Glutamatergic neuron (in vitro differentiated cells): ENCODE measurements at places on chromosomes 11 and 22. TPM values are rescaled to one million over a fixed set of nuclear protein-coding genes. Genes with fewer than 3 reads are reported as not detected.

Gene BATF2
- total RNA-seq = not detected

Gene SLC15A3
- total RNA-seq = 4.4 TPM

Gene SLC22A25
- total RNA-seq = not detected

Gene RAB36
- total RNA-seq = 2.0 TPM

Gene NCR3LG1
- 0.51 TPM for total RNA-seq

Gene H19
- total RNA-seq = 46.9 TPM

Gene GAB4
- total RNA-seq = 0.15 TPM

Gene CENPM
- 3.4 TPM for total RNA-seq

Gene CELSR1
- 0.27 TPM for total RNA-seq

Gene MRGPRD
- not detected for total RNA-seq

Gene LDHAL6A
- total RNA-seq = not detected

Gene FREY1
- 0.78 TPM for total RNA-seq

Gene OR4D5
- not detected for total RNA-seq

Gene LAYN
- total RNA-seq = 0.98 TPM

Gene B3GAT1
- total RNA-seq = 240 TPM

Gene DCHS1
- 91.5 TPM for total RNA-seq

Gene C11orf86
- not detected for total RNA-seq

Gene LRP5
- 17.4 TPM for total RNA-seq

Gene C11orf91
- total RNA-seq = not detected

Gene CPT1B
- 118 TPM for total RNA-seq

Gene GRK3
- total RNA-seq = 12.4 TPM
